Retinal pigment epithelial cell (primary cell): ENCODE measurements at places on chromosomes 12 and 14.

- DNase-seq, result no peak
Measured at GRCh38 chr14:34678306-34678705, 36.1 kb downstream of the CFL2 start.

GRCh38 chr12:58914457-58914856, 5.8 kb downstream of the LRIG3 start:
- no peak for DNase-seq

GRCh38 chr14:21653331-21653885, at the start of gene OR4E2:
OR4E2 (plus strand) TSS chr14:21653835; CDS start chr14:21665083, 11,248 bp downstream.
- no peak for DNase-seq

DNA sequence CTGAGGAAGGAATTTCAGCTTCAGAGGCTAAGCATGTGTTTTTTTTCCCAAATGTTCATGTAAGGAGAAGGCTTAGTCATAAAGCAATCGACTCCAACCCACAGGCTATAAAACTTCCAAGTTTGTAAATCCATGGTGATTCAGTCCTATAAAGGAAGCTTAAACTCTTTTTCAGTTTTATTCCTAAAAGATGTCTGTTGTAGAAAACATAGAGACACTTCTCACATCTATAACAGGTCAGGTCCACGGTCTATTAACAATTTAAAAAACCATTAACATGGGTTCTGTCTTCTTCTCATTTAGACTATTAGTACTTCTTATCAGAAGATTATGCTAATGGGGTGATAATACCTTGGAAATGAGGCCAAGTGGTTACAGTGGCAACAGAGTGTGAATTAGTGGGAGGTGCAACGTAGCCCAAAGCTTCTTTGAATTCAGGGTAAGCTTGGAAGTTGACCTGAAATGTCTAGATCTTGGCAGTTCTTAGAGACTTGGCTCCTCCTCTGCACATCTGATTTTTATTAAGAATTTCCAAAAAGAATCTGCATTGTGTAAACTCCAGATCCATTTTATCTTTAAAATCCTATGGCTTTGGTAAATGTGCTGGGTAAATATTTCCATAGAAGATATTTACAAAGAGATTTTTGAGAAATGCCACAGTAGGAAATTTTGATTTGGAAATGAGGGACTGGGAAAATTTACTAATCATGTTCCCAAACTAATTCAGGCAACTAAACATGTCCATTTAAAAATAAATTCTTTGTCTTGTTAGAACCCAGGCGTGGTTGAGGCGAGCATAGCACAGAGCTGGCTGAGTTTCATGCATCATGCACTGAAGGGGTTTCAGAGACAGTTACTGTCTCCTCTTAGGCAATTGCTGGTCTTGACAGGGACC, 86.4 kb downstream of the EML1 start:
- DNase-seq, result peak; percentile 55

GRCh38 chr14:64656986-64657385, 47.2 kb upstream of the PLEKHG3 start:
- no peak for DNase-seq

DNA sequence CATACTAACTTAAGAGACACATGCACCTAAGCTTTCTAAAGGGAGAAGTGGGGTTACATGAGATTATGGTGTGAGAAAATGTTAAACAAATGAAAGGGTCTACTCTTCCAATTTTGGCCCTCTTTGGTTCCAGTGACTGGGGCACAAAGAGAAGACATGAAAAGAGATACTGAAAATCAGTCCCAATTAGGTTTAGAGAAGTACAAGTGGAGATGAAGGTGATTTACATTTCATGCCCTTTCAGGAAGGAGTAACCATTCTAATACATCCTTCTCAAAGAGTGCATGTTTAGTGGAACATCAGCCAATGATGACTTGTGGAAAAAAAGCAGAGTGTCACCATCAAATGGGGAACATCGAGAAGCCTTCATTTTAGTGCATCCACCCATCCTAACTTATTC, 14.4 kb downstream of the MGP start:
- no peak for DNase-seq

DNA sequence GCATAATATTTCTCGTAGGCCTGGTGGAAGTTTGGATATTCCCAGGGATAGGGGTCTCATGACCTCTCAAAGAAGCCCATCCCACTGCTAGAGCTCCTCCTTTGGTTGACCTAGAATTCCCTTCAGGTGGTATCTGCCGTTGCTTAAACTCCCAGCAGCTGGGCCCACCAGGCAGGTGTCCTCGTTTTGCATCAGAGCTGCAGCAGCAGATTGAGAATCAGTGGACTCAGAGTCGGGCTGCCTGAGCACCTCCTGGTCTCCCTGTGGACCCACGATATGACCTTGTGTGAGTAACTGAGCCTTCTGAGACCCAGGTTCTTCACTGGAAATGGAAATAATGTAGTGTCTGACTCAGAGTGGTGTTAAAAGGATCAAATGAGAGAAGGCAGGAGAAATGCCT, 132.7 kb downstream of the PAPOLA start:
- no peak for DNase-seq

GRCh38 chr14:66401449-66402095, 84.6 kb upstream of the CCDC196 start:
- DNase-seq, result no peak

GRCh38 chr14:99737451-99737951, 53.4 kb downstream of the CYP46A1 start:
- DNase-seq, result no peak

GRCh38 chr12:92866418-92866817, 62.7 kb downstream of the EEA1 start:
- no peak for DNase-seq

GRCh38 chr12:18643681-18644080, 94.1 kb downstream of the PLCZ1 start:
- DNase-seq, result no peak

GRCh38 chr12:31950088-31950487, 9.1 kb upstream of the RESF1 start:
- no peak for DNase-seq

GRCh38 chr12:82203086-82203485, 155.1 kb downstream of the CCDC59 start:
- peak; percentile 65 for DNase-seq

DNA sequence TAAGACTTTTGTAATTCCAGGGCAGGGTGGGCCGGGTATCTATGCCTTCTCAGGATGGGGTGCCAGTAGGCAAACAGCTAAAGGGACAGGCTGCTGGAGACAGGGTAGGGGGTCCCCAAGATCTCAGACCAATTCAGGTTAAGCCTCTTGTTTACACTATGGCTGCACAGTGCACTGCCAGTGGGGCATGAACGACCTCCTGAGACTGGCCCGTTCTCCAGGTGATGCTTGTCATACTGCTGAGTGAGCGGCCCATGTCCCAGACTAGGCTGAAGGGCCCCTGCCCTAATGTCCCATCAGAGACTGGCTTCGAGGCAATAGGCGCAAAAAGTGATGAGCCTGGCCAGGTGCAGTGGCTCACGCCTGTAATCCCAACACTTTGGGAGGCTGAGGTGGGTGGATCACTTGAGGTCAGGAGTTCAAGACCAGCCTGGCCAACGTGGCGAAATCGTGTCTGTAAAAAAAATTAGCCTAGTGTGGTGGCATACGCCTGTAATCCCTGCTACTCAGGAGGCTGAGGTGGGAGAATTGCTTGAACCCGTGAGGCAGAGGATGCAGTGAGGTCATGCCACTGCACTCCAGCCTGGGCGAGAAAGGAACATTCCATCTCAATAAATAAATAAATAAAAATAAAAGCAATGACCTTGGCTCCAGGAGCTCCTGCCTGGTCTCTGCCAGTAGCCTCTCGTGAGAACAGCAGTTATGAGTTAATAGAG, 12.6 kb downstream of the SLC25A29 start:
- no peak for DNase-seq
